Stimulated activated CD4-positive, alpha-beta T cell treated with anti-CD3 and anti-CD28 coated beads, Interleukin-12 subunit alpha, Interleukin-12 subunit beta, amount 100 ng/mL, for 4 hours (primary cell): ENCODE measurements at places on chromosomes 5 and 9.

DNA sequence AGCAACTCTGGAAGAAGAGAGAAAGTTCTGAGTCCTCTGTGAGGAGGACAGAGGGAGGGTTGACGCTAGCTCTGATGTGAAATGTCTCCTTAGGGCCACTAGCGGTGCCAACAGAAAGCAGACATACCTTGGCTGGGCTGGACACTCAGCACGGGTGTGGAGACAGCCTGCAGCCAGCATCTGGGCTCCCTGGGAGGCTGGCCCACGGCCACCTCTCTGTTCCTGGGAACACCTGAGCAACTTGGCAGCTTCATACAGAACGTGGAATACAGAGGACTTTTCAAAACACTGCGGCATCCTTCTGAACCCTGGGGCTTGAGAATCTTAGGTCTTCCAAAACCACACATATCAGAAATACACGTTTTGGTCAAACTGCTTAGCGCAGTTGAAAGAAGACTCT is 269.1 kb downstream of the FSTL4 start:
- no peak for DNase-seq

GRCh38 chr5:159545156-159545555 is 214.9 kb upstream of the IL12B start:
- no peak for DNase-seq

DNA sequence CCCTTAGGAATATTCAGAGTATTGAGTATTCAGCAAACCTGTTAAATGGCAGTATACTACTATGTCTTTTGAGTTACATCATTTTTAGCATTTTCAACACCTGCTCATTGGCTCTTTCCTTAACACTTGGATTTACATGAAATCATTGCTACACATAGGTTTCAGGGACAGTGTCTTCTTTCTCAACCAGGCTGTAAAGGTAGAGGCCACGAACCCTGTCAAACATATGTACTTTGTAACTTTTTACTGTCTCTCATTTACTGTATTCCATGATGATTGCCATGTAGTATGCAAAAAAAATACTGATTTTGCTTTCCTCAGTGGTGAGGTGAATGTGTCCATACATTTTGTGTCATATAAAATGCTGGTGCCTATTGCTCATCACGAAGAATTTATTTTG is 264.4 kb downstream of the SLCO4C1 start:
- no peak for DNase-seq

DNA sequence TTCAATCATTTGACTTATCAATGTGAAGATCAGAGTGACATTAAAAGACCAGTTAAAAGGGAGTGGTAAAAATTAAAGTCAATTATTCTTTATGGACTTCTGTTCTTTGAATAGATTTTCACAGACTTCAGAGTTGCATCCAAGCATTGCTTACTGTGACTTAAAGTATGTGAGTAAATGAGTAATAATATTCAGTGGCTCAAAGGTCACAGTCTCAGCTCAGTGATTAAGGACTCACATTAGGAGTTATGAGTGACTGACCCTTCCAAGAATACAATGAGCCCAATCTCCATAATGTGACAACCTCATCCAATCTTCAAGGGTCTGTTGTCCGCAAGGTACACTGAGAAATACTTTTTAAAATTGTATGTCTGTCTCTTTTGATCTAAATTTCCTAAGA is 811.2 kb downstream of the BRINP1 start:
- DNase-seq: no peak

- no peak for DNase-seq
Observed at GRCh38 chr9:124695280-124695890, 75.7 kb downstream of the NR6A1 start.

DNA sequence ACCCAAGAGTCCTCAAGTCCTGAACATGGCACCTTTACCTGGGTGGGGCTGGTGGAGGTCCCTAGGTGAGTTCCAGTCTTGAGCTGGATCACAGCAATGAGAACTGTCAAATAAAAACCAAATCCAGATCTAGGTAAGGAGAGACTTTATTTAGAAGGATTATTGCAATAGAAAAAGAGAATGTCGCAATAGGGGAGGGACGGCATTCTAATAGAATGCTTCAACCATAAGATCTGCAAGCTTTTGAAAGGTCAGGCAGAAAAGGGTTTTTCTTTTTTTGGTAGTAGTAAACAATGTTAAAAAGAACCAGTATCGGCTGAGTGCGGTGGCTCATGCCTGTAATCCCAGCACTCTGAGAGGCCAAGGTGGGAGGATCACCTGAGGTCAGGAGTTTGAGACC is 5.2 kb upstream of the GCNT1 start:
- no peak for DNase-seq
